ENCODE measurements at places on chromosomes 3 and 15.

DNA sequence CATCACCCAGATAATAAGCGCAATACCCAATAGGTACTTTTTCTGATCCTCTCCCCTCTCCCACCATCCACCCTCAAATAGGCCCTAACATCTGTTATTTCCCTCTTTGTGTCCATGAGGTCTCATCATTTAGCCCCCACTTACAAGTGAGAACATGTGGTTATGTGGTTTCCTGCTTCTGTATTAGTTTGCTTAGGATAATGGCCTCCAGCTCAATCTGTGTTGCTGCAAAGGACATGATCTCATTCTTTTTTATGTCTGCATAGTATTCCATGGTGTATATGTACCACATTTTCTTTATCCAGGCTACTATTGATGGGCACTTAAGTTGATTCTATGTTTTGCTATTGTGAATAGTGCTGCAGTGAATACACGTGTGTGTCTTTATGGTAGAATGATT, 165.4 kb downstream of the MBNL1 start:
- no peak for DNase-seq

DNA sequence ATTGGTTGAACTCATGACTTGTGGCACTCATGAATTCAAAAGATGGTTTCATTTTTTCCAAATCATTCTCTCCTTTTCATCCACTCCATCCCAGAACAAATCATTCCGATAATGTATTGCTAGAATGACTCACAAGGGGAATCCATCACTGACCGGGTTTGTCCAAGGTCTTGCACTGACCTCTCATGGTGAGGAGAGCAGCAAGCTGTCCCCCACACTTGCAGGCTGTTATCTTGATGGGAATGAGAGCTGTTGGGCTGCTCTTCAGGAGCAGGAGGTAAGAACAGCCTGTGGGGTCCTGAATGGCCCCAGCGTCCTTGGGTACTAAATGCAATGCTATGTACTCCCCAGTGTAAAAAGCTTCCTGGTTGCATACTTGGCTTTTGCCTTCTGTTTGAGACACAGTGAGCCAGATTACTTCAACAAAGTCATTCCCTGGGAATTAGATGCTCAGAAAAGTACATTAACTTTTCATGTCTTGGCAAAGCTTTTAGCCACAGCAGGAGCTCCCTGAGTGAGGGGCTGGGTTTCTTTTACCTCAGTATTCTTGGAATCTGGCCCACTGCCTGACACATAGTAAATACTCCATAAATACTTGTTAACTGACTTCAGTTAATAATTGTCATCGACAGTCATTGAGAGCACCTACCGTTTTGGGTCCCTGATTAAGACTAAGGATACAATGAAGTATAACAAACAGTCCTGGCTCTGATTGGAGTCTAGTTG, 24.1 kb downstream of the CCNL1 start:
- no peak for DNase-seq

GRCh38 chr3:160981217-160981938, 123.8 kb downstream of the B3GALNT1 start:
- DNase-seq: no peak

DNA sequence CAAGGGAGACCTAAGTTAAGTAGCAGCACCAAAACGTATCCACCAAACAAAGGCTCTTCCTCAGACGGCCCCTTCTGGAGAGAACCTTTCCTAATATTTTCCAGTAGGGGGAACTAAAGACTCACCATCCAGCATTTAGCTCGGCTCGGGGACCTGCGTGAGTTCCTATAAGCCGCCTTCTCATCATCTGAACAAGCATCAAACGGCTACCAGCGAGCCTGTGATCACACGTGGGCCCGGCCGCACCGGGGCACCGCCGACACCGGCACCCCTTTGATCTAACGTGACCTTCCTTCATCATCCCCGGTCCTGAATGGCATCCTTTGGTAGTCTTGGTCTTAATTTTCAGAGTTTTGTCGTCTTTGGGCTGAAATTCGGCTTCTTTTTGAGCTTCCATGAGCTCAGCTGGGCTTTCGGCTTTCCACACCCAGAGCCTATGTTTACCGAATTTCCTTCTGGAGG, 1.4 kb upstream of the ROBO2 start:
- peak; percentile 66 for DNase-seq

DNA sequence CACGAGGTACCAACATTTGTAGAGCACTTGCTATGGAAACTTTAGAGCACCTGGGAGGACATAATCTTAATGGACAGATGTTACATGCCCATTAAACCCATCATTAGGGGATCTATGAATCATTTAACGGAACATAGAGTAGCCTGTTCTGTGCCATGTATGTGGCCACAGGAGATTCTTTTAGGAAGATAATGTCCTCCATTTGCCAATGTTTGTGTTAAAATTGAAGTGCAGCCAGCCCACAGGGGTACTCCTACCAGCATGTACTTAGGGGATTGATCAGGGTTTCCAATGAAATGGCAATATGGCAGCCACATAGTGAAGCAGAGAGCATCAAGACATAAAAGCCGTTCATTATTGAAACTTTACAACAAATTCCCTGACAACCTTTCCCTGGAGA, 70.7 kb downstream of the TNIK start:
- no peak for DNase-seq

- DNase-seq: no peak
Measured at GRCh38 chr15:95302809-95303208, 1027.7 kb upstream of the NR2F2 start.

DNA sequence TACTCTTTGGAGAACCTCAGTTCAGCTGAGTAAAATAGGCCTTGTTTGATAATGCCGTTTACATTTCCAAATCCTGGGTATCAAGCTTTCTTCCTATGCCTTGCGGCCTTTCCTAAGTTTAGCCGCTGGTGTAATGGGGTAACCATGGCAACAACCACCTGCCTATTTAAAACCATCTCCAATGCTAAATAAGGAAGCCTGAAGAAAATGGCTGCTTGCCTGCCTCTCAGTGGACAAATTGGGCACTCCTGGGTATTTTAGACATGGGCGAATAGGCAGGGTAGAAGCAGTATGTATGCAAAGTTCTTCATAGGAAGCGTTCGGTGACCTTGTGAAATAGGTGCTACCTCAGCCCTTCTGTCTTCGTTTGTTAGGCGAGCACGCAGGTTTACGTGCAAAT, 122.7 kb downstream of the DGKG start:
- no peak for DNase-seq

DNA sequence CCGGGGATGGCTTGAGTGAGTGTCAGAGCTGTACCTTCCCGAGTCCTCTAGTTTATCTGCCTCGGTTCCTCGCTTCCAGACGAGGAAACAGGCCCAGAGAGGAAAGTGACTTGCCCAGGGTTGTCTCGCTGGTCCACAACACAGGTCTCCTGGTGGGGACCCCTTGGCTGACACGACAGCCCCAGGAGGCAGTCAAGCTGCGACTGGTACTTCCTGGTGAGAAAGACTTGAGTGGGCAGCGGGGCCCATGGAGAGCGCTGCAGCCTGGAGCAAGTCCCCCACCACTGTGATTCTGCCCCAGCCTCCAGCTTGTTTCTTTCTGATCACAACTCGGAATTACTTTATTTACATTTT, 600 bp upstream of the CHRNA5 start:
- no peak for DNase-seq

DNA sequence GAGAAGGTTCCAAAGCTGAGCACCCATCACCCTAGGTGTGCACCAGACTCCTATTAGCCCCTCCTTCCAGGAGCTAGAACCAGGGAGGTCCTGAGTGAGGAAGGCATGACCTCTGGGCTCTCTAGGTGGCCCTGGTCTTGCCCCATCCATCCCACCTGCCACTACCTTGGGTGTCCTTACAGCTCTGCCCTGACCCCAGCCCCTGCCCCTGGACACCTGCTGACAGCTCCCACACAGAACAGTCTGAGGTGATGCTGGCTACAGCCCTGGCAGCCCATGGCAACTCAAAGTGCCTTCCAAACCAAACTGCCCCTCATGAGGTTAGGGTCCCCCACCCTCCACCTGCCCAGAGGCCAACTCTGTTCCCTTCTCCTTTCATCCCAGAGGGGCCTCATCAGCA, 37.2 kb downstream of the GOLGA6A start:
- no peak for DNase-seq

- DNase-seq: no peak
Measured at GRCh38 chr3:16739541-16740105, 134.4 kb upstream of the DAZL start.

GRCh38 chr3:51371943-51372557, 13.0 kb upstream of the MANF start:
- DNase-seq: no peak

GRCh38 chr15:68414591-68414990, 17.4 kb downstream of the ITGA11 start:
- no peak for DNase-seq

DNA sequence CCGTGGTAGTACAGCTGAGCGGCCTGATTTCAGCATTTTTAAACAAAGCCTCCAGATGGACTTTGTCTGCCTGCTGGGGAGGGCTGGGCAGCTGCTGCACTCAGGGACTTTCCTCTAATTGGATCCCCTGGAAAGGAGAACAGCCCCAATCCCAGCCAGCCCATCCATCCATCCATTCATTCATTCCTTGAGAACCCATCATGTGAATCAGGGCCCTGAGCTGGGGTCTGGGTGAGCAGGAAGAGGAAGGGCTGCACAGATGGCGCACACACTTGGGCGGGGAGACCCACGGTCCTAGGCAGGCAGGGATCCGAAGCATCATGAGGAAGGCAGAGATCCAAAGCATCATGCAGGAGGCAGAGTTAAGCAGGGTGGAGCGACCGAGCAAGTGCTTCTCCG, 45.7 kb downstream of the TPRA1 start:
- no peak for DNase-seq

Data from NCI-H187 (cell line).